EL (cell line): ENCODE measurements at places on chromosomes 13 and 19.

GRCh38 chr19:7979011-7979410 is 26.4 kb downstream of the ELAVL1 start:
- DNase-seq, result no peak

GRCh38 chr19:7953576-7953975 is 10.1 kb upstream of the TIMM44 start:
- DNase-seq, result no peak

DNA sequence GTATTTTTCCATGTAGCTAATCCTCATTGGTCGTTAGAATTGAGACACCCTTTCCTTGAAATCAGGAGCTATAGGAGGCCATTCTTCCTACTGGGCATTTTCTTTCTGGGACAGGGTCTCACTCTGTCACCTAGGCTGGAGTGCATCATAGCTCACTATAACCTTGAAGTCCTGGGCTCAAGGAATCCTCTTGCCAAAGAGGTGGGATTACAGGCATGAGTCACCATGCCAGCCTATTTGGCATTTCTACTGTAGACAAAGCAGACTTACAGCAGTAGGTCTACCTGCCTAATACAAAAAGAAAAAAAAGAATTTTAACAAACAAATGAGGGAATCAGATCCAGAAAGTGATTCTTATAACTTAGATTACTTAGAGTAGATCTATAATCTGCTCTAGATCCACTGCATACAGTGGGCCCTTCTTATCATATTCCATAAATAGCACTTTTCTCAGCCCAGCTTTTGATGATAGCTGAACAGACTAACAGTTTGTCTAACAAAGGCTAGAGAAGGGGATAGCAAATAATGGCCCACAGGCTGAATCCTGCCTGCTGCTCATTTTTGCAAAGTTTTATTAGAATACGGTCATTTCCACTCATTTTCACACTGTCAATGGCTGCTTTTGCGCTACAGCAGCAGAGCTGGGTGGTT is 36.7 kb upstream of the USPL1 start:
- no peak for DNase-seq

- no peak for DNase-seq
Observed at GRCh38 chr19:28869459-28869858, 343.5 kb downstream of the UQCRFS1 start.

DNA sequence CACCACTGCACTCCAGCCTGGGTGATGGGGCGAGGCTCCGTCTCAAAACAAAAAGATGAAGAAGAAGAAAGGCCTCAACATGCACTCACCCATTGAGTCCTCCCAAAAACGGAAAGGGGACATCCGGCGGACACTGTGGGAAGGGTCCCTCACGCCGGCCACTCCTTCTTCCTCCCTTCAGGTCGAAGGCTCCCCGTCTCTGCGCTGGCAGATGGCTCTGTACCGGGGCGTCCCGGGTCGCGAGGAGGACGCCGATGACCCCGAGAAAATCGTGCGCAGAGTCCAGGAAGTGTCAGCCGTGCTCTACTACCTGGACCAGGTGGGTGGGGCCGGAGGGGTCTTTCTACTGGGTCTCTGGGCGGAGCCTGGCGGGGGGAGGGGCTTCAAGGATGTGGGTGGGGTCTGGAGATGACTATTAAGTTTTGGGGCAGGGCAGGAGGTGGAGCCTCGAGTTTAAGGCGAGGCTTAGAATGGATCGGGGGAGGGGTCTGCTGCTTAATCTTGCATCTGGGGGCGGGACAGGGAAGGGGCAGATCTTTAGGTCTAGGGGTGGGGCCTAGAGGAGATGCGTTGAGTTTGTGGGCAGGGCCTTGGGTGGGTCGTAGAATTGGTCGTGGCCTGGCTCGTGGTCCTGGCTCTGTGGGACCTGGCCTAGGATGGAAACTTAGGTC is 90.2 kb downstream of the MAP4K1 start:
- no peak for DNase-seq

DNA sequence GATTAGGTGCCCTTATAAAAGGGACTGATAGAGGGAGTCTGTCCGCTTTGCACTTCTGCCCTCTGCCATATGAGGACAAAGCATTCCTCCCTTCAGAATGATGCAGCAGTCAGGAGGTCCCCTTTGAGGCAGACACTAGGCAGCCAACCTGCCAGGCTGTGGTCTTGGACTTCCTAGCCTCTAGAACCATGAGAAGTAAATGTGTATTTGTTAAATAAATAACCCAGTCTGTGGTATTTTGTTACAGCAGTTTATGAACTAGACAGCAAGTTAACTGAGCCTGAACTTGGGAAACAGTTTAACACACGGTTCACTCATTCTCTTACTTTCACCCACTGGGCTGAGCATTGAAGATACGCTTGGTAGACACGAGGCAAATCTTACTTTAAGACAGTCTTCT is 313.2 kb downstream of the UQCRFS1 start:
- DNase-seq, result no peak

GRCh38 chr19:27775395-27775794 is 1437.6 kb downstream of the UQCRFS1 start:
- no peak for DNase-seq

DNA sequence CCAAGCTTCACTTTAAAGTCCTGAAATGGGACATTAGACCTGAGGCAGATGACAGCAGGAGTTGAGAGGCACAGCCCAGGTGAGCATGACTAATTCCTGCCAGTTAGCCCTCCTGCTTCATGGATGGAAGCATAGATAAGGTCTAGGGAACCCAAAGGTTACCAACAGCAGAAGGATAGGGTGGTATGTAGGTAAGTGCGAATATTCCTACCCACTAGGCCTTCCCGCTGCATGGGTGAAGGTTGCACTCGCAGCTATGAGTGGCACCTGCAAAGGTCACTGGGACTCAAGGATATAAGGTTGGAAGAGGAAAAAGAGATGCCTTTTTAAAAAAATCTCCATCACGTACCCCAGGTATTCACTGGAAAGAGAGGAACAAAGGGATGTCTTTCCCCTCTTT is 12.2 kb upstream of the MLLT1 start:
- DNase-seq, result no peak

DNA sequence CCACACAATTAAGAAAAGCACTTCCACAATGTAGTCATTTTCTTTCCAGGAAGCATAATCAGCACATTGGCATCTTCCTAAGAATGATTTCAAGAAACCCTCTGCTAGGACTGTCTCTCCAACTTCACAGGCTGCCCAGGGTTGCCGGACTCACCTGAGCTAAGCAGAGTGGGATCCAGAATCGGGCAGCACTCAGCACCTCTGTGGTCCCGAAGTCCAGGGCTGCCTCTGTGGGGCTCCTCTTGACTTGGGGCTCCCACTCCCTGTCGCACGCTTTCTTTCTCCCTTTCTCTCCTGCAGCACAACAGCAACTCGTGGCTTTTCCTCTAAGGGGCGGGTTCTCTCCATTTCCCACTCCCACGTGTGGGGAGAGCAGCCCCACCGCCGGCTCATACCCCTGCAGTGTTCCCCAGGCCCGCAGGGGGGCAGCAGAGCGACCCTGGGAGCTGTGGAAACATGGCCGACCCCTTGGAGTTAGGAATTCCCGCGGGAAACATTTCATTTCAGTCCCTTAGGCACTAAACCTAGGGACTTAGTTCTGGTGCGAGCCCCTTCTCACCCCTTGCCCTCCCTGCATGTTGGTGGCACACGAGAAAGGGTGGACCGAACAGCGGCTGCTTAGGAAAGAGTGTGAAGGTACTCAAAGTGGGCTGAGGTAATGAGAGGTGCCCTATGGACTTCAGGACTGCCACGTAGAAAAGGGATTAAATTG is at the start of gene TMEM272:
TSS of gene TMEM272 (minus strand) at position 316 of the 712 bp plus-strand sequence. CDS start 6,647 bp downstream, outside the sequence.
- DNase-seq, result peak; percentile 51

DNA sequence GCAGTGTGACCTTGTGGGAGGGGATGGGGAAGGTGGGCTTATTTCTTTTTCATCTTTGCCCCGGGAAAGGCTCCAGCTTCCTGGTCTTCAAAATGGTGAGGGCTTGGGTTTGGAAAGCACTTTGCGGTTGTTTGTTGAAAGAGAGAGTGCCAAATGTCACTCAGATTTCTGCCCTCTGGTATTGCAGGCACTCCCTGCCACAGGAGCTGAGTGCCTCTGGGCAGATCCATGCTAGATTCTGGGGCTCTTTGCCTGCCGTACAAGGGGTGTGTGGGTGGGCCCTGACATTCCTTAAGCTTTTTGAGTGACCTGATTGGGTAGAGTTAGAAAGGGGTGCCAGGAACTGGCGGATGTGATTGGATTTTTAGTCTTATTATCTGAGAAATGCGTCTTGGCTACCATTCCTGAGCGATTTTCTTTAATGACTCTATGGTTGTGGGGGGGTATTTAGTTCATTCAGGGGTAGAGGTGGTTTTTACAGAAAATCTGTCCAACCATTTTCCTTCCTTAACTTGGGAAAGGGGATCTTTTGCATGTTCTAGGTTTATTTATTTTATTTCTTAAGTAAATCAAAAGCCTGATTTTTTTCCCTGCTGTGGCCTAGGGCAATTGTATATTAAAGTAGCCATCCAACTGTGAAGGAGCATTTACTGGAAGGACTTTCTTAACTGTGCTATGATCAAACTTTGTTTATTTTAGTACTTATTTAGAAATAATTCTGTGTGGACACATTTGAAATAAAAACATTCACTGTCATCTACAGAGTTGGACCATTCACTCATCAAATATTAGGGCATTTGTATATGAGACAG is 3.2 kb downstream of the ARHGAP35 start:
- DNase-seq, result peak; percentile 93

- DNase-seq, result no peak
Observed at GRCh38 chr13:38496917-38497316, 147.3 kb downstream of the UFM1 start.

GRCh38 chr19:1690699-1691307 is 38.4 kb upstream of the TCF3 start:
- DNase-seq, result peak; percentile 35

GRCh38 chr19:31326329-31327028 is 22.8 kb downstream of the TSHZ3 start:
- DNase-seq, result no peak

DNA sequence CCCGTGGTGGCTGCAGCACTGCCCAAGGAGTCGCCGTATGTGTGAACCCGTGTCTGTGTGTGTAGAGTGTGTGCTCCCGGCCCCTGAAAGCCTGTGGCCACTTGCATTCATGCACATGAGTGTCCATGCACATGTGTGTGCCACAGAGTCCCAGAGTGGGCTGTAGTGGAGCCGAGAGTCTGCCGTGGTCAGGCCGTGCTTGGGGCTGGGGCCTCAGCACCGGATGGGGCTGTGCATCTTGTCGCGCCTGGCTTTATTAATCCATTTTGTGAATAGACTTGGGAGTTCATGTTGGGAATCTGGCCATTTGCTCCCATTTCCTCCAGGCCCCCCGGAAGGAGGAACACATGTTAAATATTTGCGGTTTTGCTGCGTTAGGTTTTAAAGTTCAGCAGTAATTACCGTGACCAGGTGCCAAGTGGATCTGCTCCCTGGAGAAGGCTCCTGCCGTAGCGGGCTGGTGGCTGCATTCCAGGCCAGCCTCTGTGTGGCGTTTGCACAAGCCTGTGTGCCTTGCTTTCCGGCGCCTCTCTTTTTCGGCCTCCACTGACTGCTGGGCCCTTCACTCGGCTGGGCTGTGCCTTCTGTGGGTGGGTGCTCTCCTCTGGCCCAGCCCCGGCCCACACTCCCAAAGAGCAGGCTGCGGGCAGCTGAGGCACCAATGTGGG is 69.2 kb upstream of the KCTD15 start:
- DNase-seq, result no peak

DNA sequence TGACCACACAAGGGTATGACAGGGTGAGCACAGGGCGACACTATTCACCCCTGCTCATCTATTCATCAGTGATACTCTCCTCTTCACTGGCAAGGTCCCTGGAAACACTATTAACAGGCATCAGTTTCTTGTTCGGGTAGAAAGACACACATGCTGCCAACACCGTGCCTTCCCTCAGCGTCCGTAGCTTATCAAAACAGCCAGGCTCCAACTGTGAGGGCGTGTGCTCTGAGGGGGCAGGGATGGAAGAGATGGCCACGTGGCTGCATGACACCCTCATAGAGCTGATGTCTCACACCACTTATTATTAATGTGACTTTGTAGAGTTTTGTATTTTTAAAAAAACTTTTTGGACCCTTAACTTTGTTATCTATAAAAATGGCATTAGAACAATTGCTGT is 160.3 kb downstream of the ITGBL1 start:
- DNase-seq, result no peak

DNA sequence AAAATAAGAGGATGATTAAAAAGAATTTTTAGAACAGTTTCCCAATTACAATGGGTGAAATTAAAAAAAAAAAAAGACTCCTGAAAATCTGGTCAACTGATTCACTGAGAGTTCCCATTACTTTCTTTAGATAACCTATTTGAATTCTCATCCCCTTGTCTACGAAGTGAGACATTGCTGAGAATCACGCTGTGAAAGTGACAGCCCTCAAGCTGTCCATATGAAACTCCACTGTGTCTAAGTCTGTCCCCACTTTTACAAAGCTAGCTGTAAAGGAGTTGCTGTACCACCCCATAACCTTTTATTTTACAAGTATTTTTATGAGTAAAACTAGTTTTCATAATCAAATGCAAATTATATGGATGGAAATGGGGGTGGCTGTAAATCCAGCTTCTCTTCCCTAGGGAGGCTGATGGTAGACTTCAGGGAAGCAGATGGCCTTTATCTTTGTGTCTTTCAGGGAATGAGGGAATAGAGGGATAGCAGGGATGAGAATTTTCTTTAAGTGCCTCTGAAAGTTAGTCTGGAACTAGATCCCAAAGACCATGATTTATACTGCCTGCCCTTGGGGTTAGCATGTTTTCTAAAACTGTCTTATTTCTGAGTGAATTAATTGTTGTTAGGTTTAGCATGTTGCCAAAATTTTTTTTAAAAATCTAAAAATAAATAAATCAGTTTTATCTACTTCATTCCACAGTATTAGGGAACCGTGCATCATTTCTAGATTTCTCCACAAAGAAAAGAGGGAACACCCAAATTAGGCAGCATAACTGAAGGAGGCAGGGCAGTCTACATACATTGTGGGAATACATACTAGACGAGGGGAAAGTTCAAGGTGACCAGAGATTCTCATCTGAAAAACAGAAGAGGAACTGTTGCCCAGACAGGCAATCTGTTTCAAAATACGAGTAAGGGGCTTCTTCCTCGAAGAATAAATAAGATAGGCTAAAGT is 1219.1 kb downstream of the UQCRFS1 start:
- DNase-seq, result no peak

- DNase-seq, result peak; percentile 46
Observed at GRCh38 chr19:32387701-32388392, 17.7 kb upstream of the DPY19L3 start.

GRCh38 chr13:74767050-74767449 is 632.8 kb upstream of the KLF12 start:
- peak; percentile 69 for DNase-seq

DNA sequence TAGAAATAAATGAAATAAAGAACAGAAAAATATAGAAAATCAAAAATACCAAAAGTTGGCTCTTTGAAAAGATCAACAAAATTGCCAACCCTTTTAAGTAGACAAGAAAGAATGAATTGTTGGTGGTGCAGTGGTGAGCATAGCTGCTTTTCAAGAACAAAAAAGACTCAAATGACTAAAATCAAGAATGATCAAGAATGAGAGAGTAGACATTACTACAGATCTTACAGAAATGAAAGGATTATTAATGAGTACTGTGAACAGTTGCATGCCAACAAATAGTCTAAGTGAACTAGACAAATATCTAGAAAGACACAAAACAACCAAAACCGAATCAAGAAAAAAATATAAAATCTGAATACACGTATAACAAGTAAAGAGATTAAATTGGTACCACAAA is 53.9 kb downstream of the FNDC3A start:
- no peak for DNase-seq
